ENCODE measurements at places on chromosomes 12 and 14.

GRCh38 chr12:51383269-51383905, 7.8 kb downstream of the GALNT6 start:
- no peak for DNase-seq

- DNase-seq = no peak
Measured at GRCh38 chr14:58805605-58806409, 168.0 kb downstream of the DACT1 start.

DNA sequence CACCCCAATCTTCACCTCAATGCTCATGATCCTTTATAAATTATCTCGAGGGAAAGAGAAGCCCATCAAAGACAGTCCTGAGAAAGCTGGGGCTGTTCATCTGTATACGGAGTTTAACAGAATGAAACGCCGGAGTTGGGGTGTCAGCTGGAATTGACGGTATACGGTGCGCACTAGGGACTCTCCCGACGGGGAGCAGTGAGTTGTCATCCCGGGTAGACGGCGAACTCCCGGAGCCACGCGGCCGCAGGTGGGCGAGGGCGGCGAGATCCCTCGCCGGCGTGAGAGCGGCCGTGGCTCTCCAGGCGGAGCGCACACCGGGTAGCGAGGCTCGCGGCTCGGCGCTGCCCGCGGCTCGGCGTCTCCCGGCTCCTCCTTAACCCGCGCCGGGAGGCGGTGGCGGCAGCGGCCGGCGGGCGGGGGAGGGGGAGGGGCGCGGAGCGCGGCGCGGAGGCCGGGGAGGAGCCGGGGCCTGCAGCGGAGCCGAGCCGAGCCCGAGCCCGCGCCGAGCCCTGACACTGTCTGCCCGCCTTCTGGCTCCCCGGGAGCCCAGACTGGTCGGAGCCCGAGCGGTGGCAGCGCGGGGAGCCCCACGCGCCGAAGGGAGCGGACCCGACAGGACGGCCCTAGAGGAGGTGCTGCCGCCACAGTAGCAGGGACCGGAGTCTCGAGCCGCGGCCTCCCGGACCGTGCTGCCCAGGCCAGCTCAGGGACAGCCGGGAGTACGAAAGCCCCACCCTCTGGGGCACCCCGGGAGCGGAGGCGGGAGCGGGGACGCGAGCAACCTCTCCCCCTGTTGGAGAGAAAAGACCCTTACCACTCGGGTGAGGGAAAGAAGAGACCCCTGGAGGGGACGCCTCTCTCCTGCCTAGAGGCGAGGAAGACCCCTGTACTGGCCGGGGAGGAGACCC, at the start of gene FOXJ2:
TSS of gene FOXJ2 (plus strand) at position 475 of the 911 bp plus-strand sequence. CDS start 7,117 bp downstream, outside the sequence.
- DNase-seq = peak; percentile 16

- no peak for DNase-seq
Measured at GRCh38 chr14:88798156-88798555, 5.4 kb upstream of the EML5 start.

GRCh38 chr12:106245767-106246166, 2.1 kb downstream of the CKAP4 start:
- no peak for DNase-seq

- DNase-seq = no peak
Measured at GRCh38 chr12:130655881-130656280, 60.2 kb downstream of the RIMBP2 start.

GRCh38 chr12:13981296-13981962, at the start of gene GRIN2B:
Gene GRIN2B, minus strand, starts transcription at chr12:13981602. Its CDS starts 115,394 bp downstream, at chr12:13866208.
- no peak for DNase-seq

- DNase-seq = no peak
Measured at GRCh38 chr12:69254046-69254445, 14.7 kb downstream of the CPSF6 start.

- no peak for DNase-seq
Measured at GRCh38 chr12:38056701-38057689, 259.6 kb upstream of the ALG10B start.

GRCh38 chr14:61388173-61388975, 67.0 kb downstream of the PRKCH start:
- no peak for DNase-seq

- DNase-seq = no peak
Measured at GRCh38 chr14:89485264-89485663, 68.2 kb upstream of the FOXN3 start.

DNA sequence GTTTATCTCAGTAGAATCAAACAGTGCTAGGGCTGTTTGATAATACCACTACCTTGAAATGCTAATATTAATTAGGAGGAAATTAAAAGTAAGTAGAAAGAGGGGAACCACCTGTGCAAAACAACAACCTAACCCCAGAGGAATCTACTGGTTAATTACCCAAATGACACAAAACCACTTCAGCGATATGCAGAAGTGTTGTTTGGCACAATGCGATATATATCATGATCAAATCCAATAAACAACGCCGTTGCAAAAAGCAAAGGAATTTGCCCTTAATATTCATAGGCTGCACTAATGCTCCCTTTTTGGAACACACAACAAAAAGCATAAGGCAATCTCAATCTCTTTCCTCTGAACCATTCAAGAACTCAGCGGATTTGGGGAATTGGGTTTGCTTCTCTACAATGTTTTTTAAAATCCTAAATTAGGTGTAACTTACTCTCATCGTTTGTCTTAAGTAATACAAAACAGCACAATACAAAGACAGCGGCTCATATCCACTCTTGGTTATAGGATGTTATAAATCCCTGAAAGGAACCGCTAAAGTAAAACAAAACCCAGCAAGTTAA, 1.5 kb downstream of the MAP4K5 start:
- DNase-seq = no peak

- DNase-seq = no peak
Measured at GRCh38 chr12:98211909-98212695, 303.3 kb upstream of the TMPO start.

DNA sequence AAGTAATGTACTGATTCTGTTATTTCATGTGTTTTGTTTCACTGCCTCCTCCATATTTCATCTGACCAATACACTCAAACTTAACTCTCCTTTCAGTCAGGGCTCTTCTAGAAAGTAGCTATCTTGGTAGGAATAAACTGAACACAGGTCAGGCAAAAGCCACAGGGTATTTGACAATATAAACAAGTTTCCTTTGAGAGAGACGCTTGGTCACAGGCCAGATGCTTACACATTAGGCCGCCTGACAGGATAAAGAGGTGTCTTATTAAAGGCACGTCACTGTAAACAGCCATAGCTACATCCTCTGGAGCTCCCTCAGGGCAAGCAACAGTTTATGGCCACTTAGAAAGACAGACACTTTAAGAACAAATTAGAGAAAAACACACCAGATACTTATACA, 607.5 kb downstream of the SLC6A15 start:
- DNase-seq = no peak

DNA sequence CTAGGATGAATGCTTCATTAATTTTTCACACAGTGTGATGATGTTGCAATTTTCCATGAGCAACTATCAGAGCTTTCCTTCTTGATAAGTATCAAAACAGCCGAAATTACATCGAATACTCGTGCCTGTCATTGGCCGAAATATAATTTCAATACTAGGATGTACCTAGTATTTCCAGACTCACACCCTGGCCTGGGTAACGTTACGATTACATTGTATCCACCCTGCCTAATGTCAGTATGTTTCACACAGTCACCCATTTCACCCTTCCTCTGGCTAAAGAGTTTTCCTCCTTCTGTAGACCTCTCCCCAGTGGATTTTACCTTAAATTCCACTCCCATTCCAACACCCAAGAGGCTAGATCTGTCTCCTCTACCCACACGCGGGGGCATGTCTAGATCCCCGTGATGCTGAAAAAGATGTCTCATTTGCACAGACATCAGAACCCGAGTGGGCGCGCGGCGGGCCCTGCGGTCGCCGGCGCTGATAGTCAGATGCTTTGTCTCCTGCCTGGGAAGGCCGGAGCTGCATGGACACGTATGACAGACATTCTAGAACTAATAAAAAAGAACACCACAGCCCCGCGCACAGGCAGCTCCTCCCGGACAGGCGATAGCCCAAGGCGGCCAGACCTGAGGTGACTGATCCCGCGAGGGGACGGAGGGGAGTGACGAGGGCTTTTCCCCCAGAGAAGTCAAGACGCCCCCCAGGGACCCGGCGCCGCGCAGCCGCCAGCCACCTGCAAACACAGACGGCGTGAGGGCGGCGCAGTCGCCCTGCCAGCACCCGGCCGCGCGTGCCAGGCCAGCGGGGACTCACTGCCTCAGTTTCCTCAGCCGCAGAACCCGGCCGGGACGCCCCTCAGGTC, 723 bp downstream of the KIF21A start:
- no peak for DNase-seq

DNA sequence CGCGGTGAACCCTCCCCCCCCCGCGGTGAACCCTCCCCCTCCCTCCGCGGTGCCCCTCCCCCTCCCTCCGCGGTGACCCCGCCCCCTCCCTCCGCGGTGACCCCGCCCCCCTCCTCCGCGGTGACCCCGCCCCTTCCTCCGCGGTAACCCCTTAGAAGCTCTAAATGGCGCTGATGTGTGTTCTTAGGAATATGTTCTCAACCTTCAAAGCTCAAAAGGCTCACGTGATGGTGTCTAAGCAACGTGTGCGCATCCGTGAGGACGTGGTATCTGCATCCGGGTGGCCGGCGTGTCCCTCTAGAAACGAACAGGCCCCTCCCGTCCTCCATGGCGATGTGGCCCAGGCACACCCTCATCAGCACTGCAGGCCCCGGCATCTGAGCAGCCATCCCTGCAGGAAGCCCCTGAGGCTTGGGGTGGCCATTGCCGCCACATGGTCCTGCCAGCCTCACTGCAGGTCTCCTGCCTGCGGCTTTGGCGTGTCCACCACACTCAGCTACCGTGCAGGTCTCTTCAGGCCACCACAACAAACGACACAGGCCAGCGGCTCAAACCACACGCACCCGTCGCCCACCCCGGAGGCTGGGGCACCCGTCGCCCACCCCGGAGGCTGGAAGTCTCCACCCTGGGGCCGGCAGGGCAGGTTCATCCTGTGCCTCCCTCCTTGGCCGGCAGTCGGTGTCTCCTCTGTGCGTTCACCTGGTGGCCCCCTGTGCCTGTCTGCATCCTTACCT, 14.5 kb upstream of the FBRSL1 start:
- no peak for DNase-seq
